Stimulated activated CD4-positive, alpha-beta T cell treated with anti-CD3 and anti-CD28 coated beads, Interleukin-2, amount 100 ng/mL, for 48 hours (primary cell): ENCODE measurements at places on chromosomes 1 and 21.

- DNase-seq: no peak
Measured at GRCh38 chr1:84410328-84411095, 12.2 kb downstream of the DNASE2B start.

GRCh38 chr1:219125342-219125741 lies 48.3 kb upstream of the LYPLAL1 start:
- DNase-seq: no peak

- DNase-seq: no peak
Measured at GRCh38 chr1:30806381-30807317, 49.1 kb upstream of the LAPTM5 start.

- DNase-seq: no peak
Measured at GRCh38 chr21:37047079-37047478, 25.8 kb downstream of the PIGP start.

GRCh38 chr1:15506831-15507230 lies 17.2 kb downstream of the CASP9 start:
- DNase-seq: no peak

- DNase-seq: no peak
Measured at GRCh38 chr1:116908820-116909511, 750 bp upstream of the PTGFRN start.

DNA sequence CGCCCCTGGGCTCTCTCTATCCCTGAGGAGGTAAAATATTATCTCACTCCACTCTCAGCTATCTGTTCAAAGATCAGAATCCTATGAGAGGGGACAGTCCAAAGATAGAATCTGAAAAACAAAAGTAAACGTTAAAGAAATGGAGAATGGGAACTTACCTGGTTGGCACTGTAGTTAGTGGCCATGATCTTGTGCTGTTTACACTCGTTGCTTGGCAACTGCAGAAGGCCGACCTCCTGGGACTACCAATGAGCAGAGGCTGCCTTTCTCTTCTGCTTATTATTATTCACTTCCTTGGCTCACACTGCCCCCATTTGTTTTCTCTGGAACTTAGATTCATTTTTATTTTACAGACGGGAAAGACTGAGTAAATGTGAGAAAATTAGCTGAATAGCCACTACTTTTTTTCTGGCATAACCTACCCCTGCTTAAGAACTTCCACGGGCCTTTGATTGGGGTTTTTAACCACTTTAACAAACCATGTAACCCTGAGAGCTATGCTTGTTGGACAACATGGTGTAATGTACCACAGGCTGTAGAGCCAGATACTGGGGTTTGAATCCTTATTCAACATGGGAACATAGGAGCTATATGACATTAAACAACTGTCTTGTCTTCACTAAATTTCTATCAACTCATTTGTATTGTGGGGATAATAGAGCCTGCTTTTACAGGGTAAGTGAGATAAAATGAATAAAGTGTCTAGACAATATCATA lies at the start of gene CFAP126:
Gene CFAP126, minus strand, starts transcription at position 193 of the 717 bp plus-strand sequence. Its CDS starts 8 bp downstream, at position 185.
- no peak for DNase-seq

GRCh38 chr1:224089583-224089982 lies 24.3 kb upstream of the FBXO28 start:
- no peak for DNase-seq

DNA sequence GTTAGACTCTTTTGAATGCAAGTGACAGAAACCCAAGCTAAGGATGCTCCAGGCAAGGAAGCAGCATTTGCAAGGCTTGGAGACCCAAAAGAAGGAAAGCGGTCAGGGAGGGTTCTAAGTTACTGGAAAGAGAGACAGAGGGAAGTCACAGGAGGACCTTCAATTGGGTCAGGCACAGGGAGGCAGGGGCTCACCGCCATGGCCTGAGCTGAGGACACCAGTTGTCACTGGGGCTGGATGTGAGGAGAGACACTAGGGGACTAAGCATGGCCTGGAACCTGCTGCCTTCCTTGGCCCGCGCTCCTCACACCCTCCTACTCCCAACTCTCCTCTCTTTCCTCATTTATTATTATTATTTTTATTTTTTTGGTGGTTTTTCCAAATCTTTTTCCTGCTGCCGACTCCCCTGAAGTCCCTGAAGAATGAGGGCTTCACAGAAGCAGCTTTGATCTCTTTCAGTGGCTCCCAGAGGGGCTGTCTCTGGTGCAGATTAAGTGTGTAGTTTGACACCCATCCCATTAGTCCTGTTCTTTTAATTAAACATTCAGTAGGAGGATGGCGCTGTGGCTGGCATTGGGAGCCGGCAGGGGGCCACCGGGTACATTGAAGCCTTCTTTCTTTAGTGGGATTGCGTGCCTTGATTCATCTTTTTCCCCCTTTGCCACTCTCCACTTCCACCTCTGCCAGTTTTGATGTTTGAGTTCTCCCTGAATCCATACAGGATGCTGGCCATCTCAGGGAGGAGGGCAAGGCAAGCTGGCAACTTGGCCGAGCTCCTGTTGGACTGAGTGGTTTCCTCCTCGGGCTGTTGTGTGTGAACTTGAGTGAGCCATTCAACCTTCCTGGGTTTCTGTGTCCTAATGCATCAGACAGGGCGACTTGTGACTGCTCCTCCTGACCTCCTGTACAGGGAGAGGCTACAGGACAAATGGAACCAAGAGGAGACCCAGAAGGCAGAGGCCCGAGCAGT lies 59.3 kb downstream of the MDM4 start:
- no peak for DNase-seq

GRCh38 chr1:38062361-38063288 lies 16.0 kb upstream of the POU3F1 start:
- no peak for DNase-seq

- DNase-seq: no peak
Measured at GRCh38 chr1:21095976-21096375, 80.7 kb downstream of the EIF4G3 start.

GRCh38 chr1:91124989-91125417 lies 103.2 kb upstream of the ZNF644 start:
- peak; percentile 32 for DNase-seq

- peak; percentile 24 for DNase-seq
Measured at GRCh38 chr1:62131093-62131725, 63.4 kb upstream of the L1TD1 start.

- no peak for DNase-seq
Measured at GRCh38 chr1:48853006-48853405, 76.3 kb upstream of the BEND5 start.

DNA sequence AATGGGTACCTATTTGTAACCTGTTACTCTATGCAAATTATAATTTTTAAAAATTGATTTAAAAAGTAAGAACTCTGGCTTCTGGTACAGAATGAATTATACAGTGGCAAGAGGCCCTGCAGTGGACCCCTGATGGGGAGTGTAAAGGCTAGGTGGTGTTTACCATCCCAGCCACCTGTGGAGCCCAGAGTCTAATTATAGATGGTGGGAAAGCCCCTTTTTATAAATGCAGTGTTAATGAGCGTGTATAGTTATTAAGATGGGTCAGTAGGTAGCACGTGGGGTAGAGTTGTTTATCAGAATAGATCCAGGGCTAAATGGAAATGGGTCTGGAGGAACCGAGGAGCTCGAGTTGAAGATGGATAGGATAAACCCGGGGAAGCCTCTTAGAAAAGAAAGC lies 13.9 kb upstream of the PRELP start:
- no peak for DNase-seq

DNA sequence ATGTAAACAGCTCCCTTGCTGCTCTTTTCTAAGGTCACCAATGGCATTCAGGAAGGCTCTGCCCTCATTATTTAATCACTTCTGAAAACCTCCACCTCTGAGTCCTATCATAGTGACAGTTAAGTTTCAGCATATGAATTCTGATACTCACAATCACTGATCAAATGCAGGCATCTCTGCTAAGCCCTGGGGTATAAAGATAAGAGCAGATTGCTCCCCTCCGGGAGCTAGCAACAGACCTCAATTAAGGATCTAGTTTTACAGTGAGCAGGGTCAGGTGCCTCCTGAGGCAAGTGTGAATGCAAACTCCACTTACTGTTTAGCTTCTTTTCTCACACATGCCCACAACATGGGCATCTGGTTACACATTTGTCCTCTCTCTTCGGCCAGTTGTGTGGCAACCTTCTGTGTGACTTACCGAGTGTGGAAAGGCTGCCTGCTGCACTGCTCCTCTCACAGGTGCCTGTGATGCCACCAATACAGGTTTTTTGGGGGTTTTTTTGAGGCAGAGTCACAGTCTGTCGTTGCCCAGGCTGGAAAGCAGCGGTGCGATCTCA lies 15.0 kb downstream of the IL10RB start:
- no peak for DNase-seq

DNA sequence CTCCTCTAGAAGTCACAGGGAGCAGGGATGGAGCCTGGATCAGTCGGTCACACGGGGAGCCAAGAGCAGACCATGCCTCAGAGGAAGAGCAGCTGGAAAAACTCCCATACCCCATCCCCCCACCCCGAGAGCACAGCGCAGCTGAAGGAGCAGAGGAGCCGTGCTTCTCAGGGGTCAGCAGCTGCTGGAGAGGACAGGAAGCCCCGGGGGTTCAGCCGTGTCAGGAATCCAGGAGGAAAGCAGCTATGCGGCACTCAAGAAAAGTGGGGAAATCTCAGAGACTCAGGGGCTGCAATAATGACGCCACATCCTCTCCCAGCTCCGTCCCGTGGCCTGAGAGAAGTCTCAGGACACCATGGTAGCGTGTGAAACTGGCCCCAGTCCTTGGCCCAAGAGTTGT lies 102.3 kb downstream of the NPHP4 start:
- DNase-seq: no peak

DNA sequence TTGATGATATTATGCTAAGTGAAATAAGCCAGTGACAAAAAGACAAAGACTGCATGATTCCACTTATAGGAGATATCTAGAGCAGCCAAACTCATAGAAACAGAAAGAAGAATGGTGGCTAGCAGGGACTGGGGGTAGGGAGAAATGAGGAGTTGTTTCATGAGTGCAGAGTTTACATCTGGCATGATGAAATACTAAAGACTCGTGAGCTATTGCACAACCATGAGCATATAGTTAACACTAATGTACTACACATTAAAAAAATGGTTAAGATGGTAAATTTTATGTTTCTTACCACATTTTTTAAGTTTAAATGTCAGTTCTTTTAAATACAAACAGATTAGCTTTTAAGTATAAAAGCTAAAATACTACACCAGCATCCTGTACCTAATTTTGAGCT lies 57.8 kb downstream of the ESRRG start:
- no peak for DNase-seq
